ENCODE measurements at places on chromosomes 2 and 18. TPM values are rescaled to one million over a fixed set of nuclear protein-coding genes. Genes with fewer than 3 reads are reported as not detected.
A peak's percentile ranks its signal among the peaks of the same experiment; 100 is the strongest.

The POTEC gene
- not detected for total RNA-seq

The SLC5A7 gene
- total RNA-seq, result not detected

The DPP10 gene
- total RNA-seq, result 15.6 TPM

The TUBA4A gene
- total RNA-seq, result 43.9 TPM

DNA sequence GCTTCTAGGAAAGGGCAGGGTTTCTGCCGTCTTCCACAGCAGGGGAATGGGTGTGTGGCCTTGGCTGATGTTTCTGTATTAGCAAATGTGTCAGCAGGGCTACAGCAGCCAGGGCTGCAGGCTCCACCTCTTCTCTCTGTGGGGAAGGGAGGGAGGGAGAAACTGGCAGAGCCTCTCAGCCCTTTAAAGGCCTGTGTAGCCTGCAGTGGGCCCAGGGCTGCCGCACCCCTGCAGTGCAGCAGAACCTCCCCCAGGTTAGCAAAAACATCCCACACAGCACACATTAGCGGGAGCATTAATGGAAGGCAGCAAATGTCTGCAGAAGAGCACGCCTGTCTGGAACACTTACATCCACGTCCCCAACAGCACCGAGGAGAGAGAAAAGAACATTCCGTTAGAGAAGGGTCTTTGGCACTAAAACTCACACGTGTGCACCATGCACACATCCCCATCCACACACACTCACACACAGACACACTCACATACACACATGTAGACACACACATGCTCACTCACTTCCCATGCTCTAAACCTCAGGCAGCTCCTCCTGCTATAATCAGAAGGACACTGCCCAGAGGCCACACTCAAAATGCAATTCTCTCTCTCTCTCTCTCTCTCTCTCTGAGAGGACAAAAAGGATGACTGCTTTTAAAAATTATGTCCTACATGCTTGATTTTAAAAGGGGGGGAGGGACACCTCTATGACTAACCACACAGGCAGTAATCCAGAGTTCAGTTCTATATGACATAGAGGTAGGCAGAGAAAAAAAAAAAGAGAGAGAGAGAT, 24.1 kb downstream of the MRPL35 start:
- DNase-seq, result no peak

GRCh38 chr2:9174771-9175437, 31.7 kb upstream of the ASAP2 start:
- no peak for DNase-seq

- DNase-seq, result peak; percentile 86
Measured at GRCh38 chr2:159797543-159798375, at the start of gene CD302. CD302 (minus strand) TSS chr2:159798208; CDS start chr2:159798198, 10 bp downstream.
